ENCODE measurements at places on chromosomes 1 and 21.
A peak's percentile ranks its signal among the peaks of the same experiment; 100 is the strongest.

GRCh38 chr1:203913073-203913521 is 51.7 kb downstream of the SNRPE start:
- peak; percentile 79 for DNase-seq

- peak; percentile 10 for DNase-seq
Observed at GRCh38 chr1:10918531-10918930, 93.9 kb upstream of the TARDBP start.

DNA sequence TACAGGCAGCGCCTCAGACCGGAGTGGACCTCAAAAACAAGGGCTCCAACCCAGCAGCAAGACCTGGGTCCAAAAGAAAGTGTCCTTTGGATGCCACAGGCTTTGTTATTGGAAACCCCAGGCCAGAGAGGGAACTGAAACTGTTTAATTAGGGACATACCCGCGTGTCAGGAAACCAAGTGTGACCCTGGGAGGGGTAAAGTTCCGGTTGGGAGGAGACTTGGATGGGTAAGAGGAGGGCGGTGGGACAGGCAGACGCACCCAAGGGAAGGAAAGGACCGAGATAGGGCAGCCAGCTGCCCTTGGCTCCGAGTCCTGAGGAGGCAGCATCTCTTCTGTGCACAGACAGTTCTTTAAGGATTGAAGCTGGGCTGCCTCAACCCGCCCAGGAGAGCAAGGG is 71.4 kb downstream of the CDC7 start:
- DNase-seq: no peak

- no peak for DNase-seq
Observed at GRCh38 chr1:3763351-3764125, 9.0 kb upstream of the SMIM1 start.

- peak; percentile 69 for DNase-seq
Observed at GRCh38 chr21:33650929-33651509, 8.7 kb downstream of the ITSN1 start.

- no peak for DNase-seq
Observed at GRCh38 chr1:56185493-56185892, 393.9 kb downstream of the PLPP3 start.

DNA sequence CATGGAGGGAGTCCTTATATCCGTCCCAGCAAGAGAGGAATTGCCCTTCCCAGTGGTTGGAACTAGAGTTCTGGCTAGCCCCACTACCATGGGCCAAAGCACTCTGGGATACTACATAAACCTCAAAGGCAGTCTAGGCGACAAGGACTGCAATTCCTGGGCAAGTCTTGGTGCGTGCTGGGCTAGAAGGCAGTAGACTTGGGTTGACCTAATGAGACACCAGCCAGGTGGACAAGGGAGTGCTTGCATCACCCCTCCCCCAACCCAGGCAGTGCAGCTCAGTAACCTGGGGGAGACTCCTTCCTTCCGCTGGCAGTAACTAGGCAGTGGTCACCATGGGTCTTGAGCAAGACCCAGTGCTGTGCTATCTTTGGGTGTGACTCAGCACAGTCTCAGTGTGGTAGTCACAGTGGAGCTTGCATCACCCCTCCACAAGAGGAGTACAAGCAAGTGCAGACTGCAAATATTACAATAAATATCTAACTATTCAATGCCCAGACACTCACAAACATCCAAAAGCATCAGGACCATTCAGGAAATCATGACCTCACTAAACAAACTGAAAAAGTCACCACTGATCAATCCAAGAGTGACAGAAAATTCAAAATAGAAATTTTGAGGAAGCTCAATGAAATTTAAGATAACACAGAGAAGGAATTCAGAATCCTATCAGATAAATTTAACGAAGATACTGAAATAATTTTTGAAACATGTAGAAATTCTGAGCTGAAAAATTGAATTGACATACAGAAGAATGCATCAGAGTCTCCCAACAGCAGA is 84.7 kb upstream of the LYPLAL1 start:
- peak; percentile 92 for DNase-seq

- DNase-seq: no peak
Observed at GRCh38 chr1:157403203-157403602, 149.1 kb downstream of the FCRL5 start.

DNA sequence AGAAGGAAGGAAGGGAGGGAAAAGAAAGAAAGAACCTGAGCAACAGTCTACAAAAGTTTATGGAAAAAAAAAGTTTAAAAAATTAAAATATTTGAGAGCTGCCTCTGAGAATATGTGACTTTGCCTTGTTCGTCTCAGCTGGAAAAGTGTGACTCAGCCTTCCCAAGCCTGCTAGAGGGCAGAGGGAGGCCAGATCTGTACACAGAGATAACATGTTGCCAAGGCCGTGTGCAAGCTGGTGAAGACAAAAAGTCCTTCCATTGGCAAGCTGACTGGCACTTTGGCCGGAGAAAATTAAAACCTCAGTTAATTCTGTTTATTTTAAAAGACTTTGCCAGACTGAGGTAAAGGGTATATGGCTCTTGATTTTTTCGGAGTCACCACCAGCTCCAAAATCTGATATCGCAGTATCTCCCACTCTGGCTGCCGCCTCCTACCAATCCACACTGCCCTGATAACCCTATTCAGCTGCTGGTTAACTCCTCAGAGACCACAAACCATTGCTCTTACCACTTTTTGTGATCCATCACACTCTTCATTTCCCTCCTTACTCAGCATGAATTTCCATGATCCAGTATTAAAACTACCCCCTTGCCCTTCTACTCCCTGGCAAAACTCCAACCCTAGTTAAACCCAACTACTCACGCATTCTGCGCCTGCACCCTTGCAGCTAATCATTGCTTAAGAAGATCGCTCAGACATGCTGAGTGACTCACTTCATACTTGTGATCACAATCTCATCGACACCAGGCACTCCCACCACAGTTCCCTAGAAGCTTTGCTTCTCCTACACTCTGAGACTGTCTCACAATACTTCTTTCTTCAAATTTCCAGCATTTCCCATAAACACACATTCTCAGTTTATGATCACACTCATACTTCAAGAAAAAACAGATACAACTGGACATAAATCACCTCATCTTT is 5.7 kb upstream of the PPP1R15B start:
- peak; percentile 99 for DNase-seq

DNA sequence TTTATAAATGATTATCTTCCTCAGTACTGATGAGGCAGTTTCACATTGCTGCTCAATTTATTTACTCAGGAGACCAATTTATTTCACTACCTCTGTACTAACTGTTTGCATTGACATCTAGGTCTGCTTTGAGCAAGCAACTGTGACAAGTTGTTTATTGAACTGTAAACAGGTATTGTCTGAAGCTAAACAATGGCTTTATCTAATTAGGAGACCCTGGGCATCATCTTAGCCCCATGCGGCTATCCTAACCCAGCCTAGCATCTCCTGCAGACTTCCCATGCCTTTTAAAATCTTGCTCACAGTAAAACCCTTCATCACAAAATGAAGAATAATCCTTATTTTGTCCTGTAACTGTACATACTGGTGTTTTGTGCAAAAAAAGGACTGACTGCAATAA is 348.2 kb downstream of the RWDD3 start:
- no peak for DNase-seq

DNA sequence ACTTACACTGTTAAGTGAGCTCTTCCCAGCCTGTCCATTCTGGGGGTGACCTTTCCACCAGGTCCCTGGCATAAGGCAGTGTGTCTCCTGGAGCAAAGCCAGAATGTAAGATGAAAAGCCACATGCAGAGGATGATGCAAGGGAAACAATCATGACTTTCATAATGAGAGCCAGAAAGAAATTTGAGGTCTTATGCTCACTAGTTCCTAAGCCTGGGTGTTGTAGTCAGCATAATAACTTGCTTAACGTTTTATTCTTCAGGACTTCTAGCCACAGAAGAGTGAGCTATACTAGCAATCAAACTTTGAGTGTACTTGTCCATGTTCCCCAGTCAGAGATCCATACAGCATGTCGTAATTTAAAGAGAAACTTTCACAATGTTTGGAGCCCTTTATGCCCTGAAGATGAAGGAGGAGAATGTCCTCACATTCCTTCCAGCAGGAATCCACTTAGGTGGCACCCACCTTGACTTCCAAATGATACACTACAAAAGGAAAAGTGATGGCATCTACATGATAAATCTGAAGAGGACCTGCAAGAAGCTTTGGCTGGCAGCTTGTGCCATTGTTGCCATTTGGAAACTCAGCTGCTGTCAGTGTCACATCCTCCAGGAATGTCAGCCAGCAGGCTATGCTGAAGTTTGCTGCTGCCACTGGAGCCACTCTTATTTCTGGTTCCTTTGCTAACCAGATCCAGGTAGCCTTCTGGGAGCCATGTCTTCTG is 60.5 kb upstream of the FOXD3 start:
- DNase-seq: peak; percentile 3

DNA sequence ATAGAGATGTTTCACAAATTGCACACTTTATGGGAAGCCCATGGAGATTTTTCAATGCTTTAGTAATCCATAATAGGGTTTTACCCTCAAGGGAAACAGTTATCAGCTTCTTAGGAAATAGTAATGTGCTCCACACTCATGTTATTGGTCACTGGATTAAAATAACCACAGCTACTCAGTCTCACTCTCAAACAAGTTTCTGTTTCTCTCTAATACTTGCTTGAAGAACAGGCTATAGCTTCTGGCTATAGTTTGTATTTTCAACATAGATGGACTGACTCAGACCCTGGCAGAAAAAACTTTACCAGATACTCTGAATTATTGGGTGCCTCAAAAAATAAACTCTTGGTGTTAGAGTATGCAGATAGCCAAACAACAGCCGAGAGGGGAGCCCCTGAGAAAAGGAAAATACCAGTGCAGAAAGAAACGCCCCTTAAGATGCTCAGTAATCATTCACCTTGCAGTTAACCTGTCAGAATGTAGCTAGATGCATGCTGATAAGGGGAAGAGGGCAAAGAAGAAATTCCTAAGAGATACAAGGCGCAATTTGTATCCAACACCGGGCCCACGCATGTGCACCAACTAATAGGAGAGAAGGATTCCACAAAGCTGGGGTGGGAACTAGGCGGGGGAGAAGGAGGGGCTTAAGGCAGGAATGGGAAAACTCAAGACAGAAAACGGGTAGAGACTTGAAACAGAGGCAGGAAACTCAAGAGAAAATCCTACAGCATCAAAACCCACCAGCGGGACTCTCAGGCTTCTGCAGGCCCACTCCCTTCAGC is 30.4 kb upstream of the PDE4B start:
- DNase-seq: peak; percentile 51

DNA sequence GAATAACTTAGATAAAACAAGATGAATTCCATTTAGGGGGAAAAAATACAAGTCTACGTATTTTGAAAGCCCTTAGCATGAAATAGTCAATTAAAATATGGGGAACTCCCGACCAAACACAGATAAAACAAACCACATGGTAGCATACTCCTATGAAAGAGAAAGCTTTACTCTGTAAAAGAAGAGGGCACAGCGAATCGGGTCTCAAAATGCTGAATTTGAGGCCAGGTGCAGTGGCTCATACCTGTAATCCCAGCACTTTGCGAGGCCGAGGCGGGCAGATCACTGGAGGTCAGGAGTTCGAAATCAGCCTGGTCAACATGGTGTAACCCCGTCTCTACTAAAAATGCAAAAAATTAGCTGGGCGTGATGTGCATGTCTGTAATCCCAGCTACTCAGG is 116.9 kb upstream of the TIAM1 start:
- no peak for DNase-seq

- no peak for DNase-seq
Observed at GRCh38 chr1:36771660-36772284, 262.5 kb downstream of the GRIK3 start.

GRCh38 chr1:19926296-19927129 is 3.1 kb upstream of the PLA2G2E start:
- DNase-seq: no peak

GRCh38 chr1:3430820-3431219 is 23.6 kb upstream of the ARHGEF16 start:
- DNase-seq: no peak

- peak; percentile 15 for DNase-seq
Observed at GRCh38 chr1:86872086-86872485, 41.8 kb downstream of the SELENOF start.

DNA sequence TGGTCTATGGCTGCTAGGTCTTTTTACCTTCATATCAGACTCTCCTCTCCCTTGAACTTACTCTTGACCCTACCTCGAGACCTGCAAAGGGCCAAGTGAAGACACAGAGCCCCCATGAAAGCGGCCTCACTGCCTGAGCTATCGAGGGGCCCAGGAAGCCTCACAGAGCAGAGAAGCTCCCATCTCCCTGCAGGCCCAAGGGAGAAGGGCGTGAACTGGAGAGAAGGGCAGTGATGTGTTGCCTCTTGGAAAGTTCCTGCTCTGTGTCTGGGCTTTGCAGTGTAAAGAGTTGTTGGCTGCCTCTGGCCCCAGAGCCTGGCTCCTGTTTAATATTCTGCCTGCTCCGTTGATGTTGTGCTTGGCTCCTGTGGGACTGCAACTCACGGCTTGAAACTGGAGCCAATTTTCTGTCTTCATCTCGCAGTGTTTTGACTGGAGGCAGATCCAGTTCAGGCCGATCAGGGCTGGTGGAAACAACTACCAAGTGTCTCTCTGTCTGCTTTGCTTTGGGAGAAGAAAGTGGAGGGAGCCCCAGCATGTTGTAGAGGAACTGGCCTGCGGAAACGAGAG is 4.3 kb downstream of the SERTAD4 start:
- DNase-seq: peak; percentile 86

DNA sequence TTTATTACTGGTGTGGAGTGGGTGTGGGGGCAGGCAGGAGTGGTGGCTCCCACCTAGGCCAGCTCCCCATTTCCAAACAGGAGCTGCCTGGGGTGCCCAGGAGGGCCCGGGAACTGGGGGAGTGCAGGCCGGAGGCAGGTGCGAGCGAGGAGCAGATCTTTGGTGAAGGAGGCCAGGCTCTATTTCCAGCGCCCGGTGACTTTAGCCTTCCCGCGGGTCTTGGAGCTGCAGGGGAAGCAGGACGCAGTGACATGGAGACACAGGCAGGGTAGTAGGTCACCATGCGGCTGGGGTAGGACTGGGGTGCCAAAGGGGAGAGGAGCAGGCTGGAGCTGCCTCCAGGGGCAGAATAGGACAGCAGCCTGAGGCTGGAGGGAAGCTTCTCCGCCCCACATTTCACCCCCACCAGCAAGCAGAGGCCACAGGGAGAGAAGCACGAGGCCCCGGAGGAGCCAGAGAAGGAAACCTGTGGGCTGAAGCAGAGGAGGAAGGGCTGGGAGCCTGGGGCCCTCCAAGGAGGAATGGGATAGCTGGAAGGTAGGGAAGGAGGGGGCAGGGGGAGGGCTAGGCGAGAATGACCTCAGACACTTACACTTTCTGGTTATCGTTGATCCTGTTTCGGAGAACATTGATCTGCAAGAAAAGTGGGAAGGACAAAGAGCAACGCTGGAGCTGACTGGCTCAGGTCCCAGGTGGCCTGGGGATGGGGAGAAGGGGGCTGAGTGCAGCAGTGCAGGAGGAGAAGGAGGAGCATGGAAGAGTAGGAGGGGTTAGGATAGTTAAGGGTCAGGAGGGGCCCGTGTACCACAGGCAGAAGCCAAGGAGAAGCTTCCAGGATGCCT is 18.2 kb downstream of the TNNT2 start:
- DNase-seq: no peak

GRCh38 chr1:243799908-243800307 is 50.1 kb downstream of the AKT3 start:
- DNase-seq: peak; percentile 19

All from fibroblast of villous mesenchyme (primary cell).